Cerebellar nuclear complex (tissue), 1 donor: ENCODE measurements at places on chromosomes 11 and 22.

DNA sequence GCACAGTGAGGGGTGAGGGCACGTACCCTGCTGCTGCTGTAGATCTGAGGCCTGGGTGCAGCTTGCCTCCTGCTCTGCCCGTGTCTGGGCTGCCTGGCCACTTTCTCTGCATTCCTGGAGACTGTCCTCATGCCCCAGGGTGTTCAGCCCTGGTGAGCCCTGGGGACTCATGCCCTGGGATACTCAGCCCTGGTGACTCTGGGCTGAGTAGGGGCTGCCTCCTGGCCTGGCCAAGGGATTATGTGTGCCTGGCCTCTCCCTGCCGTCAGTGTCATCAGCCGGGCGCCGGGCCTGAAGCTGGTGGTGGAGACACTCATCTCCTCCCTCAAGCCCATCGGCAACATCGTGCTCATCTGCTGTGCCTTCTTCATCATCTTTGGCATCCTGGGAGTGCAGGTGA lies 94.7 kb downstream of the CACNA1I start:
- no peak for DNase-seq

- no peak for DNase-seq
Measured at GRCh38 chr11:24636291-24636629, 139.4 kb downstream of the LUZP2 start.

DNA sequence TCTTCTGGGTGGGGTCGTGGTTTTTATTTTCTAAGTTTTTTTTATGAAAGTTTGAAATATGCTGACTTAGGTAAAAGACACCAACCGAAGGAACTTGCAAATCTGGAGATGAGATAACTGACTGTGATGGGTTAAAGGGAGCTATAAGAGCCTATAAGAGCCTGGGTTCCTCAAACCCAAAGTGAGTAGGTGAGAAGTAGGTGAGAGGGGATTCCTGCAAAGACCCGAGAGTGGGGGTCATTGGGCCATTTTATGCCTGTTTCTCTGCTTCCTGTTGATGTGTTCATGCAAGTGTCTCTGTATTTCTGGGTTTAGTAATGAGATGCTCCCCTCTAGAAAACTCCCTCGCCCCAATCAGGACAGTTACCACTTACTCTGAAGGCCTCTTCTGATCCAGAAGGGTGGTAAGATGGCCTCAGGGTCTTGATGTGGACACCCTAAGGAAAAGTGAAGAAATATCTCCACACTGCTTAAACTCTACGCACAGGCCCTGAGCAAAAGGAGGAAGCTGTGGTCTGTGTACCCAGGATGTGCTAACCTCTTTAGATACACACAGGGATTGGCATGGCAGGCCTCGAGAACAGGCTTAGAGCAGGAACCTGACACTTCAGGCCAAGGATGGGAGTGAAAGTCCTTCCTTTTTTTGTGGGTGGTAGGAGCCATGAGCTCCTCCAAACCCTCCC lies 1.8 kb downstream of the FLI1 start:
- DNase-seq, result no peak

- no peak for DNase-seq
Measured at GRCh38 chr22:43262990-43263644, 76.2 kb upstream of the TTLL12 start.

- no peak for DNase-seq
Measured at GRCh38 chr11:33490842-33491370, 209.7 kb downstream of the C11orf91 start.

GRCh38 chr22:39234472-39234787 lies 10.4 kb downstream of the PDGFB start:
- no peak for DNase-seq

DNA sequence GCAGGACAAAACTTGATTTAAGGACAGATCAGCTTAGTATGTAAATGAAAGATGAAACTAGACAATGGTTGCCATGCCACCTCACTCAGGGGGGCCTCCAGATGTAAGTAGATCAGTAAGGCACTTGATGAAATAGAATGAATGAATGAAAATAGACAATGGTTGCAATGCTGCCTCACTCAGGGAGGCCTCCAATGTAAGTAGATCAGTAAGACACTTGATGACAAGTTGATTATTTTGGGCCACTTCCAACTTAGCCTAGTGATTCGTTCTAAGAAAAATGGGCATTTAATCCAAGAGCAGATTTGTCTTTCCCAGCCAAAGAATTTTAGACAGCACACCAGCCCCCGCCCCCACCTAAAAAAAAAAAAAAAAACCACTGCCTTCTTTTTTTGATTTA lies 19.2 kb upstream of the SLC5A12 start:
- DNase-seq, result no peak

DNA sequence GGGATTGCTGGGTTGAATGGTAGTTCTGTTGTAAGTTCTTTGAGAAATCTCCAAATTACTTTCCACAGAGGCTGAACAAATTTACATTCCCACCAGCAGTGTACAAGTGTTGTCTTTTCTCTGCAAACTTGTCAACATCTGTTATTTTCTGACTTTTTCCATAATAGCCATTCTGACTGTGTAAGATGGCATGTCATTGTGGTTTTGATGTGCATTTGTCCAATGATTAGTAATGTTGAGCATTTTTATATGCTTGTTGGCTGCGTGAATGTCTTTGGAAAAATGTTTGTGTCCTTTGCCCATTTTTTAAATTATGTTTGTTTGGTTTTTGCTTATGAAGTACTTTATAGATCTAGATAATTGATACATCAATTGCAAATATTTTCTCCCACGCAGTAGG lies 1025.0 kb downstream of the JRKL start:
- DNase-seq, result no peak

DNA sequence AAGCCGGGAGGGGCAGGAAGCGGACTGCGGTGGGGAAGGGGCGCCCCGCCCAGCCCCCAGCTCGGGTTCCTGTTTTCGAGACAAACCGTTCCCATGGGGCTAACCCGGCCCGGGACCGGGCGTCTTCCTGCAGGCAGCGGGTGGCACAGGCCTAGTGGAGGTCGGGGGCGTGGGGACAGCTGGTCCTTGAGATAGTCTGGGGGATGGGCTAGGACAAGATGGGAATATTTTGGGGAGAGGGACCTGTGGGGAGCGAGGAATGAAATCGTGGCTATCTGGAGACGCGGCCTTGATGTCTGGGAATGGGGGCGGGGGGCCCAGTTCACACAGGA lies 1.2 kb upstream of the RASGRP2 start:
- DNase-seq, result no peak

GRCh38 chr11:72578991-72579815 lies 95.0 kb downstream of the PDE2A start:
- DNase-seq, result no peak

GRCh38 chr11:95435628-95436353 lies 204.8 kb upstream of the SESN3 start:
- DNase-seq, result no peak

DNA sequence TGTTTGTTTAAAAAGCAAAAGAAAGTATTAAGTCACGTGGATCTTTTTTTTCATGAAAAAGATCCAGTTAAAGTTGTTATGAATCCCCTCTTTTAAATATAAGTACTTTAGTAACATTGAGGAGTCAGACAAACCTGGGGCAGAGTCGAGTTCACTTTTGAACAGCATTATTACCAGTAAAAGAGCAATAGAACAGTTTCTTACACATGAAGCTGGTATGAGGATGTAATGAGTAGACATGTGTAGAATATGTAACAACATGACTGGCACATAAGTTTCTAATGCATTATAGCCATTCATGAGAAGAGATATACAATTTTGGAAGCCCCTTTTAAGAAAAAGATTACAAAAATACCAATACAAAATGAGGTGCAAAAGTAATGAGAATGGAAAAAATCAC lies 7.6 kb upstream of the MUC15 start:
- no peak for DNase-seq

GRCh38 chr11:92399705-92400104 lies 175.1 kb downstream of the FAT3 start:
- no peak for DNase-seq

GRCh38 chr22:22605074-22605404 lies 39.4 kb upstream of the GGTLC2 start:
- DNase-seq, result no peak

GRCh38 chr11:66221726-66222236 lies 46.7 kb upstream of the RAB1B start:
- no peak for DNase-seq

DNA sequence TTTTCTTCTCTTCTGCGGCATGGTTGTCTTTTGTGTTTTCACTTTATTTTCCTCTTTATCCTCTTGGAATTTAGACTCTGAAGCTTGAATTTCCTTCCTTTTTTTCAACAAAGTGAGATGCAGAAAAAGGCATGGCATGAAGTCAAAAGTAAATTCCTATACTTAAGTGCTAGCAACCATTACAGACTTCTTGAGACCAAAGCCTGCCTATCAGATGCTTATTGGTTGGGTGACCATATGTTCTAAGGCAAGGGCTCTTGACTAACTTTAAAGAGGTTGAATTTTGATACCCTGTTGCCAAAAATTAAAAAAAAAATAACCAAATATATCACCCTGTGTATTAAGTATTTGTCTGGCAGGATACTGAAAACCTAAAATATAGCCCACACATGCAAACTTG lies 237.4 kb downstream of the TMEM135 start:
- no peak for DNase-seq

GRCh38 chr11:11149671-11150459 lies 203.2 kb downstream of the CSNK2A3 start:
- no peak for DNase-seq

- no peak for DNase-seq
Measured at GRCh38 chr11:68825571-68825970, 16.1 kb downstream of the CPT1A start.

- no peak for DNase-seq
Measured at GRCh38 chr11:118911113-118911879, 14.4 kb downstream of the BCL9L start.

- no peak for DNase-seq
Measured at GRCh38 chr11:125055107-125055715, 7.9 kb upstream of the SLC37A2 start.

GRCh38 chr11:8099291-8099899 lies 18.4 kb downstream of the TUB start:
- no peak for DNase-seq

DNA sequence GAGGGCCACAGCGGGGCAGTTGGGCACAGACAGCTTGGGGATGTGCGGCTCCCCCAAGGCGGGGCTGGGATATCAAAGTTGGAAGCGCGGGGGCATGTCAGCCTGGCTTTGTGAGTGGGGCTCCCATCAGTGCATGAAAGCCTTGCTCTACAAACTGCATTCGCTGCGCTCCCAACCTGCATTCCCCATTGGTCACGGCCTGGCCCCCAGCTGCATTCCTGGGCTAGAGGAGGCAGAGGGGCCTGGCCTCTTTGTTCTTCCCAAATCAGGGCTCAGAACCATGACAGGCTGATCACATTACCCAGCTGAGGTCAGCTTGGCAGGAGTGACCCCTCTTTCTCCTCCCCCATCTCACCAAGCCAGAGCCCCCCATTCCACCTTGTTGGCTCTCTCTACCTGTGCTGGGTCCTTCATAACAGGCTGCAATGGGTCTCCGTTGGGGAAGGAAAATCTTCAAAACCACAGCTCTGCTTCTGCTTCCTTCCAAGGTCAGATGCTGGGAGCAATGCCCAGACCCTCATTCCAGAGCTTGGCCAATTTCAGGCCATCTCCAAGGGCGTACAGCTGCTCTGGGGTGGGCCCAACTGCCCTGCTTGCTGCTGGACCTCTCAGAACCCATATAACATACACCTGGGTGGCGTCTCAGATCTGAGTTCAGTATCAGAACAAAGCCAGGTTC lies 38.7 kb upstream of the CDON start:
- no peak for DNase-seq

GRCh38 chr11:133892126-133892525 lies 46.8 kb upstream of the SPATA19 start:
- no peak for DNase-seq

DNA sequence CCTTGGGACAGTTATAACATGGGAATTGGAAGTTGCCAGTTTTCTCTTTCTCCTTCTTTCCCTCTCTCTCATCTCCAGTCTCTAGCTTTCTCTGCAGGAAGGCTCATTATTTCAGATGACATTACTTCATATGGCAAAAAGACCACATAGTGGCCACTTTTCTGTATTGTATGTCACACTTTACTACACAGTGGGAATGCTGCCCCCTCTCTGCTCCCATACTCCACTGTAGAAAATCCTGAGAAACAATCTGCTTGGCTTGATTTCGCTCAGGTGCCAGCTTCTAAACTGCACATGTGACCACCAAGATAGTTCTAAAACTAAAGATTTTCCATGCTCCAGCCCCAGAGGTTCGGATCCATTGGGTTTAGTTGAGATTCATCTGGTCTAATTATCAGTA lies 860.7 kb upstream of the CCDC90B start:
- DNase-seq, result no peak

GRCh38 chr11:99069856-99070444 lies 49.2 kb downstream of the CNTN5 start:
- no peak for DNase-seq

DNA sequence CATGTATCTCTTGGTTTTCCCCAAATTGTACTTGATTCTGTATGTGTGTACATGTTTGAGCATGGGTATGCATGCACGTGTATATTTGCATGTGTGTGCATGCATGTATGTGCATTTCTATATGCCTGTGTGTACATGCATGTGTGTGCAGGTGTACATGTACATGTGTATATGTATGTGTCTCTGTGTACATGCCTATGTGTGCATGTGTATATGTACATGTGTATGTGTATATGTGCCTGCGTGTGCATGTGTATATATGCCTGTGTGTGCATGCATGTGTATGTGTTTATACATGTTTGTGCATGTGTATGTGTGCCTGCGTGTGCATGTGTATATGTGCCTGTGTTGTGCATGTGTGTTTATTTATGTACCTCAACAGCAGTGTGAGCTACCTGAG lies 5.3 kb upstream of the NCF4 start:
- no peak for DNase-seq

- no peak for DNase-seq
Measured at GRCh38 chr11:93236741-93237675, 39.2 kb upstream of the SLC36A4 start.

- no peak for DNase-seq
Measured at GRCh38 chr11:117289795-117290194, 1.4 kb upstream of the BACE1-AS start.

GRCh38 chr22:41833369-41834004 lies 582 bp downstream of the SREBF2 start:
- no peak for DNase-seq
